ENCODE measurements at places on chromosomes 7 and 10.

GRCh38 chr10:61815496-61815895 lies 86.0 kb upstream of the ARID5B start:
- DNase-seq, result no peak

DNA sequence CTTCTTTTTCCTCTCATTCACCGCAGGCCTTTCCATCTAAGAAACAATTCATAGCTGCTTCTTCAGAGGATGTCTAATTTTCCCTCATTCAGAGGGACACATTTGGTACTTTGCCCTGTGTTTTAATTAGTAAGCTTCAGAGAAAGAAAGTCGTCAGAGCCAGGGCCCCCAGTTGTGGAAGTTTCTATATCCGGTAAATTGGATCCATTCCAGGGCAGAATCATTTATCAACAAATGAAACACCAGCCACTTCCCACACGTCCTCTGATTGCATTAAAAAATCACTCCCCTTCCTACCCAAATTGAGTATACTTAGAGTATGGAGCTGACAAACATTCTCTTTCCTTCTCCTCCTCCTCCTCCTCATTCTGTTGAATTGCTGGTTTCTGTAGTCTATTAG lies 205.8 kb upstream of the HDAC9 start:
- no peak for DNase-seq

DNA sequence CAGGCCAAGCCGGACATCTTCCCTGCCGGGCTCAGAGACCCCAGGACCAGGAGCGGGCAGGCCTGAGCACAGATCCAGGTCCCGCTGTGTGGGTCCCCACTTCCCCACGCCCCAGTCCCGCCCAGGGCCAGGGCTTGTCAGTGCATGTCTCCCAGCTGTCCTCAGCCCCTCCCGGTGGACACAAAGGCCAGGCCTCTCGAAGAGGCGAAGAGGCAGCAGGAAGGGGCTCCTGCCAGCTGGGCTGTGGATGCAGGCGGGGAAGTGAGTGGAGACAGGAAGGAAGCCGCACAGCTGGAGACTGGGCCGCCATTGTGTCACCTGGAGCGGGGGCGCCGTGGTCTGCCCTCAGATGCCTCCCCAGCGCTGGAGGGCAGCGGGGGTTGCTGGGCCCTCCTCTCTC lies 4.8 kb downstream of the GRIFIN start:
- peak; percentile 86 for DNase-seq

DNA sequence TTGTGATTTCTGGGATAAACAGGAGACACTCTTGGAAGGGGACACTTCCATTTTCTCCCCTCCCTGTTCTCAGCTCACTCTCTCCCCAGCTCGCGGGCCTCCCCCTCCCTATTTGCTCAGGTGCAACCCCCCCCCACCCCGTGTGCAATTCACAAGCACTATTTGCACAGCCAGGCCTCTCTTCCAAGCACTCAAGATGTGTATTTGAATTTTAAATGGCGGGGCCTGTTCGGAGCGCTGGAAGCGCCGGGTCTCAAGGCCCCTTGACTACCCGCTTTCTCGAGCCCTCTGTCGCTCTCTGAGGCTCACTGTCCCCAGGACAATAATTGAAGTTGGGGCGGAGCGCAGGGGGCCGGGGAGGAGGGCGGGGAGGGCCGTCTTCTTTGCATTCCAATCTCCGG lies 7.8 kb downstream of the SHH start:
- DNase-seq, result no peak

DNA sequence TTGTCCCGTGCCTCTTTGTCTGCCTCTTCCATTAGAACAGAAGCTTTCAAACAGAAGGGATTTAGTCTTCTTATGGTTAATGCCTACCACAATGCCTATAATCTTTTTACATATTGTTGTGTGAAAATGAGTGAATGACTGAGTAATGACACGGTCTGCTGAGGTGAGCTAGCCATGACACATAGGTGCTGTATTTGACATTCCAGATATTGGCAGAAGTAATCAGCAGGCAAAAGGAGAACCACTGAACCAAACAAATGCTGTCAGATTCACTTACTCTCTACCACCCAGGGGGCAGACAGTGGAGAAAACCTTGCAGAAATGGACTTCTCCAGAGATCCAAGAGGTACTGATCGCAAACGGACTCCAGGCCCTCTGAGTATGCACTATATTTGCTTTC lies 377.2 kb upstream of the VWC2 start:
- no peak for DNase-seq

DNA sequence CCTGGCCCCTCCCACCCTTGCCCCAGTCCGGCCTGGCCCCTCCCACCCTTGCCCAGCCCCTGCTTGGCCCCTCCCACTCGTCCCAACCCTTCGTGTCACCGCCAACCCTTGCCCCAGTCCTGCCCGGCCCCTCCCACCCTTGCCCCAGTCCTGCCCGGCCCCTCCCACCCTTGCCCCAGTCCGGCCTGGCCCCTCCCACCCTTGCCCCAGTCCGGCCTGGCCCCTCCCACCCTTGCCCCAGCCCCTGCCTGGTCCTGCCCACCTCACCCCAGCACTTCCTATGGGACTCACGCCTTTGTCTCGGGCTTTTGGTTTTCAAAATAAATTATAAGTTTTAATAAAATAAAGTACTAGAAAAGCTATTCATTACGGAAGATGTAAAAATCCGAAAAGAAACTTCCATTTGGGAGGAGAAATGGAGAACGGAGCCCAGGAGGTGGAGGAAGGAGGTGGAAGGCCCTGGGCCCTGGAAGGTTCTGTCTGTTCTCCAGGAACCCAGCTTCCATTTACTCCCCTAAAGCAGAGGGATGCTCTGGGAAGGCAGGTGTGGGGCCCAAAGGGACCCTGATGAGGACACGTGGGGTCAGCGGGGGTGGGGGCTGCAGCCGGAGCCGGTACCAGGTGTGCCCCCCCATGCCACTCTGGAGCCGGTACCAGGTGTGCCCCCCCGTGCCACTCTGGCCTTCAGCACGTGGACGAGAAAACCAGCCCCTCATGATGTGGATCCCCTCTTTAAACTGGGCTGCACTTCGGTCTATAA lies 52.2 kb downstream of the PWWP2B start:
- no peak for DNase-seq

- no peak for DNase-seq
Measured at GRCh38 chr10:33612551-33612950, 278.1 kb upstream of the NRP1 start.

GRCh38 chr7:121369462-121369861 lies 26.6 kb downstream of the FAM3C start:
- DNase-seq, result no peak

GRCh38 chr7:92671505-92672169 lies 81.4 kb upstream of the FAM133B start:
- no peak for DNase-seq

DNA sequence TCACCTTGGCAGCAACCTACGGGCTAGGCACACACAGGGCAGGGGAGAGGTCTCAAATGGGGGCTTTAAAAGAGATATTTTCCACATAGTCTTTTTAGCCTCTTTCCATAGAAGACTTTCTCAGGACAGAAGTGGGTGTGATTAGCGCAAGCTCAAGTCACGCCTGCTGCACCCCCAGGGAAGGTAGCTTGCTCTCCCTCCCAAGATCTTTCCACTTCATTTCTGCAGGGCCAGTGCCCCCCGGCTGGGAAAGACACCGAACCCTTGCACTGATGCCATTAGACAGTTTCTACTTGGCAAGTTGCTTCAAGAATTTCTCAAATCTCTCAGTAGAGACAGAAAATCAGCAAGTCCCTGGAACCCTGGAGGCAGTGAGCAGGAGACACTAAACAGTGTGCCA lies 19.4 kb downstream of the CHST15 start:
- DNase-seq, result no peak

DNA sequence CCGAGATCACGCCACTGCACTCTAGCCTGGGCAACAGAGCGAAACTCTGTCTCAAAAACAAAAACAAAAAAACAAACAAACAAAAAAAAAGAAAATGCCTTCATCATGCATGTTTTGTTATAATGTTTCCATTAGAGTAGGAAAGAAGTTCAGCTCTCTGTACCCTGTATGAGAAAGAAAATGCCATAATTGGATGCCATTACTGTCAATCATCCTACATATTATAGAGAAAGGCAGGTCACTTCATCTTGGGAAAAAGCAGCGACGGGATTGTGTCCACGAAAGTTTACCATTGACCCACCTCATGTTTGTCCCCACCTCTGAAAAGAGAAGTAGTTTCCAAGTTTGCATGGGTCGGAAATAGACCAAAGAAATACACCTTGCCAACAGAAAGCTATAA lies 33.8 kb downstream of the SEC61G start:
- no peak for DNase-seq

DNA sequence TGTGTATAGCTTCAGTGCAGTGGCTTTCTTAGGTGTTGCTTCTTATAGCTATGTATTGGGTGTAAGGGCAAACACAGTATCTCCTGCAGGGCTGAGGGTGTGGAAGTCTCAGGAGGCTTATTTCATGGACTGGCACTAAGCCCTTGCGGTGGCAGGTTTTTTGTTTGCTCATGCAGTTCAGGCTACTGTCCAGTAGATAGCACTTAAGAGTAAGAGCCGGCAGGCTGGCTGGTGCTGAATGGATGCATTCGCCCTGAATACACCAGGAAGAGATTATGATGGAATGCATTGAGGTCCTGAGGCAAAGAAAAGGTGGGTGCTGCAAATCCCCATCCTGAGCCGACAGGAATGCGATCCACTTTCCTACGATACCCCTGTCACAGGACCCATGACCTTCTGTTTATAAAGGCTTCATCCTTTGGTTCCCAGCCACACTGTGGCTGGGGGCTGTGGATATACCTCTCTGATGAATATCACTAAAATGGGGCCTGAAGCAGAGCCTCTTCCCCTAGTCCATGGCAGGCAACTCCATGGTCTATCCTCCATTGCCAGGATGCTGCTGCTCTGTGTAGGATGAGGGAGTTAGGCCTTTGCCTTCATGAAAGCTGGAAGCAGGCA lies 44.9 kb downstream of the ANXA8 start:
- DNase-seq, result no peak

DNA sequence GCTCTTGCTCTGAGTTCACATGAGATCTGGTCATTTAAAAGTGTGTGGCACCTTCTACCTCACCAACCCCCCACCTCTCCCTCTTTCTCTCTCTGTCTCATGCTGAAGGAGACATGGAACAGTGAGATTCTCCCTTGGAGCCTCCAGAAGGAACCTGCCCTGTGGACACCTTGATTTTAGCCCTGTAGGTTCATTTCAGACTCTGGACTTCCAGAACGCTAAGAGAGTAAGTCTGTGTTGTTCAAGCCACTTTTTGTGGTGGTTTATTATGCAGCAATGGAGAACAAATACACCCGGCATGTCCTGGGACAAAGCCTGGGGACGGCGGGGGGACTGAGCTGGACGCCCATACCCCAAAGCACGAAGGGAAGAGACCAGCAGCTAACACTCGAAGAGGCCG lies 20.7 kb upstream of the GIMAP8 start:
- DNase-seq, result no peak

GRCh38 chr10:44607116-44607515 lies 222.2 kb upstream of the CXCL12 start:
- DNase-seq, result no peak

DNA sequence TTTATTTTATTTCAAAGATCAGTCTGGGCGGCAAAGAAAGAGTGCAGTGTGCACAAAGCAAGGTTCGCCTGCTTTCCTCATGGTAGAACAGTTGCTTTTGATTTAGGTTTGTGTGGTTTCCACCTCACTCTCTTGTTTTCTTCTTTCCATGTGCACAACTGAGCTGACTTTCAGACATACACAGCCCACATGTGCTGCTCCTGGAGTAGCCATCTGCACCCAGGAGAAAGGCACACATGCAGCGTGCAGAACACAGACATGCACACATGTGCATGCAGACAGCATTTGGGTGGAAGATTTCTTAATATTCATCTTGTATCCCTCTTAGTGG lies 302.1 kb downstream of the FZD1 start:
- no peak for DNase-seq

DNA sequence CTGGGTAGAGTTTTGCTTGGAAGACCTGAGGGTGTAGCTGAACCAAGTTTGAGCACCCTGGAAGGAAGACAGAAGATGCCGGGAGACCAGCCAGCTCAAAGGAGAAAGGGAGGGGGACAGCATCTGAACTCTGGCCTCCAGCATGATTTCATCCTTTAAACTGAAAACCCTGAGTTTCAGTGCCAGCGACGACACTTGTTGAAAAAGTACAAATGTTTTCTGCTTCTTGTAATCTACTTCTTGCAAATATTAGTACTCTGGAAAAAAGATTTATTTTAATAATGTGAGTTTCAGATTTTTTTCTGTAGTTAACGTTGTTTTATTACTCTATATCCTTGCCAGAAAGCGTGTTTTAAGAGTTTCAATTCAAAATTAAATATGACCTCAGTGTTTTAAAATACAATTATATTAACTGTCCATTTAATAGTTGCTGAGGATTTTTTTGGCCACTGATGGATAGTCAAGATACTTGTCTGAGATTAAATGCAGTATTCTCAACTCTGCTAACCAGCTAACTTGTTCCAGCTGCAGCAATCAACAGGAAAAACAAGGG lies 227.7 kb downstream of the MGMT start:
- DNase-seq, result peak; percentile 86

DNA sequence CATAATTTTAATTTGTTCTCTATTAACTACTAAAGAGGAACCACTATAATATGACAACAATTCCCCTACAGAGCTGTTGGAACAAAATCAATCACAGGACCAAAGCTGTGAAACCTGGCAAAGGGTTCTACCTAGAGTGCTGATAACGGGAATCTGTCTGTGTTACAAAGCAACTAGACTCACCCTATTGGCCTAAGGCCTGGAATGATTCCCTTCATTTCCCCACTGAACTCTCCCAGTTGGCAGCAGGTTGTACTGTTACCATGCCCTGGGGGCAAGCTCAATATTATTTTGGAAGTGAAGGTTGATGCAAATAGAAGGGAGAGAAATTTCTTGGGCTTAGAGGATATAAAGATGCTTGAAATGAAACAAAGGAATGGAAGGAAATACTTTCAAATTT lies 81.8 kb downstream of the SEMA3A start:
- no peak for DNase-seq

DNA sequence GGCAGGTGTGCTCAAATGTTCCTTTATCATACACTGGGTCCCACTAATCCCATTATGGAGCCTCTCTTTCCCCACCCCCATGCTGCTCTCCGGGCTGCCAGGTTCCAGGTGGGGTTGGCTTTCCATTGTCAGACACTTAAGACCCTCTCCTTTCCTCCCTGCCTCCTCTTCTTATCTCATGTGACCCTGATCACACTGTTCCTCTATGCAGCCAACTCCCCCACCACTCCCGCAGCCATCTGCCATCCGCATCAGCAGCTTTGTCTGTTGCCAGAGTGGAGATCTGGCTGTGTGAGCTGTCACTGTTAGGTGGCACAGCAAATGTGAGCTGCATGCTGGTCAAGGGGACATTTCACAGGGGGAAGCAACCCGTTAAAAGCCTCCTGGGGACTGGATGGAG lies 391.4 kb downstream of the TNS3 start:
- no peak for DNase-seq

DNA sequence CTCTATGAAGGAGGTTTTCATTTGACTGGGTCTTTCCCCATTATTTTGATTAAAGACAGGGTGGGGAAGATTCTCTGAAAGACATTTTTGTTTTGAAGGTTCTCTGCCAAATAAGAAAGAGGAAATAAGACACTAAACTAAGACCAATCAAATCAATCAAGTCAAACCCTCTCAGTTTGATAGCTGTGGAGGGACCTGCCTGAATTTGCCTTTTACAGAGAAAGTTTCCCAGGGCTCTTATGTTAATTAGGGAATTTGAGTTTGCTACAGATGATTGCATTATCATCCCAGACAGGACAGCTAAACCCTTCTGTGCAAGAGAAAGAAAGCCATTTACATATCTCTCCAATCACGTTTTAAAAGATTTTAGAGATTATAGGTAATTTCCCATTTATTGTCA lies 80.0 kb downstream of the CSTF2T start:
- no peak for DNase-seq

GRCh38 chr10:42475168-42476098 lies 162.9 kb downstream of the ZNF33B start:
- no peak for DNase-seq

All from sigmoid colon (tissue), 7 donors.